ENCODE measurements at places on chromosomes 3 and 15. TPM values are rescaled to one million over a fixed set of nuclear protein-coding genes. Genes with fewer than 3 reads are reported as not detected.

Gene MKRN2OS
- total RNA-seq: not detected

Gene CCDC39
- total RNA-seq: 0.29 TPM

Gene HCN4
- not detected for total RNA-seq

Gene MYD88
- 57.4 TPM for total RNA-seq

Gene GOLGA8K
- total RNA-seq: 0.36 TPM

Gene CHRFAM7A
- 0.33 TPM for total RNA-seq

Gene CPLX3
- total RNA-seq: not detected

Gene EPHB1
- total RNA-seq: not detected

Gene CDHR4
- 0.17 TPM for total RNA-seq

Gene GNAT1
- not detected for total RNA-seq

GRCh38 chr3:102715030-102715697 lies 280.3 kb downstream of the ZPLD1 start:
- H3K4me1 ChIP-seq: no peaks in the 10 kb centered on the region
- H3K27me3 ChIP-seq: no peaks in the 10 kb centered on the region
- no peak overlapping the region for H3K4me3 ChIP-seq

GRCh38 chr3:81375921-81376320 lies 385.5 kb downstream of the GBE1 start:
- H3K27ac ChIP-seq: no peak overlapping the region
- DNase-seq: no peak

DNA sequence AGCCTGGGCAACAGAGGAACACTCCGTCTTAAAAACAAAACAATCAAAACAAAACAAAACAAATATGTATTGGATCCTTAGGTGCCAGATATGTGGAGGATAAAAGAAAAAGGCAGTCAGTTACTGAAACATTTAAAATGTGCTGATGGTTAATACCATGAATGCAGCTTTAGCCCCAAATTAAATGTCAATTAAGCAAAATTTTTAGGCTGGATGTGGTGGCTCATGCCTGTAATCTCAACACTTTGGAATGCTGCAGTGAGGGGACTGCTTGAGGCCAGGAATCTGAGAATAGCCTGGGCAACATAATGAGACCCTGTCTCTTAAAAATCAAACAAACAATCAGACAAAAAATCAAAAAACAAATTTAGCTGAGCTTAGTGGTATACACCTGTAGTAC lies 8.5 kb upstream of the CHMP2B start:
- DNase-seq: no peak
- H3K4me1 ChIP-seq: no peaks in the 10 kb centered on the region
- H3K36me3 ChIP-seq: no peaks in the 10 kb centered on the region

DNA sequence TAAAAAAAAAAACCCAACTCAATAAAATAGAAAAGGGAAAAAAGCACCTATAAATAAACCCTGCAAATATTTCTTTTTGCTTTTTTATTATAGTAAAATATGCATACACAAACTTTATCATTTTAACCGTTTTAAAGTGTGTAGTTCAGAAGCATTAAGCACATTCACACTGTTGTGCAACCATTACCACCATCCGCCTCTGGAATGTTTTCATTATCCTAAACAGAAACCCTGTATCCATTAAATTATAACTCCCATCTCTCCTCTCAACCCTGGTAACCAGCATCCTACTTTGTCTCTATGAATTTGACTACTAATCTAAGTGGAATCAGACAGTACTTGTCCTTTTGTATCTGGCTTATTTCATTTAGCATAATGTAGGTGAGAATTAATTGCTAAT lies 15.0 kb downstream of the CDCP1 start:
- no peaks in the 10 kb centered on the region for H3K27me3 ChIP-seq
- H3K36me3 ChIP-seq: no peaks in the 10 kb centered on the region
- H3K27ac ChIP-seq: no peak overlapping the region
- H3K4me1 ChIP-seq: no peaks in the 10 kb centered on the region

- H3K4me1 ChIP-seq: no peaks in the 10 kb centered on the region
- no peak for DNase-seq
- no peak overlapping the region for H3K27ac ChIP-seq
Observed at GRCh38 chr15:39552556-39552955, 28.3 kb upstream of the THBS1 start.

DNA sequence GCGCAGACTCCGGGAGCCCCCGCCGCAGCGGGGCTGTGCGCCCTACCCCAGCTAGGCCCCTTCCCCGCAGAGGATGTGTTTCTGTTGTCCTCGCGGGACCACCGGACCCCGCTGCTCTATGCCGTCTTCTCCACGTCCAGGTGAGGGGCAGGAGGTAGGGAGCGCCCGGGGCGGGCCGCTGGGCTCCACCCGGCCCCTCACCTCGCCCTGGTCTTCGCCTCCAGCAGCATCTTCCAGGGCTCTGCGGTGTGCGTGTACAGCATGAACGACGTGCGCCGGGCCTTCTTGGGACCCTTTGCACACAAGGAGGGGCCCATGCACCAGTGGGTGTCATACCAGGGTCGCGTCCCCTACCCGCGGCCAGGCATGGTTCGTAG lies 4.7 kb downstream of the SEMA3B start:
- peaks cover 35% of the 10 kb centered on the region for H3K27me3 ChIP-seq
- DNase-seq: no peak
- no peaks in the 10 kb centered on the region for H3K36me3 ChIP-seq
- H3K4me3 ChIP-seq: no peak overlapping the region
- no peak overlapping the region for H3K27ac ChIP-seq
- H3K4me1 ChIP-seq: peaks cover 35% of the 10 kb centered on the region

GRCh38 chr15:101533371-101534140 lies 44.0 kb upstream of the PCSK6 start:
- H3K36me3 ChIP-seq: no peaks in the 10 kb centered on the region
- no peak for DNase-seq
- H3K27me3 ChIP-seq: no peaks in the 10 kb centered on the region
- no peaks in the 10 kb centered on the region for H3K4me1 ChIP-seq

DNA sequence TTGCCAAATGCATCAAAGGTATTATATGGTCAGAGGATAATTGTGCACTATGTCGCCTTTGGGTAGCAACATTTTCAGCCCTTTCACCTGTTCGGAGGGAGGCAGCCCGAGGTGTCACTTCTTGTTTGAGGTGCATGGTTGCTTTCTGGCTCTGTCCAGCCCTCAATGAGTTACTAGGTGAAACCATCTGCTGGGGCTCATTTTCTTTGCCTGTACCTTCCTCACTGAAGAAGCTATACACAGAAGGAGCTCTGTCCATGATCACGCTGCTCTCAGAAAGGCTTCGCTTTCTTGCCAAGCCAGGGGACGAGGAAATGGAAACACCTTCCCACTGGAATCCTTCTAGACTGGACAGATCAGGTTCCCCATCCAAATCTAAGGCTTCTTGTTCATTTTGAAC lies 42.7 kb downstream of the ZNF106 start:
- H3K27ac ChIP-seq: no peak overlapping the region
- no peaks in the 10 kb centered on the region for H3K4me1 ChIP-seq
- peaks cover 40% of the 10 kb centered on the region for H3K36me3 ChIP-seq
- no peaks in the 10 kb centered on the region for H3K27me3 ChIP-seq
- H3K4me3 ChIP-seq: no peak overlapping the region

DNA sequence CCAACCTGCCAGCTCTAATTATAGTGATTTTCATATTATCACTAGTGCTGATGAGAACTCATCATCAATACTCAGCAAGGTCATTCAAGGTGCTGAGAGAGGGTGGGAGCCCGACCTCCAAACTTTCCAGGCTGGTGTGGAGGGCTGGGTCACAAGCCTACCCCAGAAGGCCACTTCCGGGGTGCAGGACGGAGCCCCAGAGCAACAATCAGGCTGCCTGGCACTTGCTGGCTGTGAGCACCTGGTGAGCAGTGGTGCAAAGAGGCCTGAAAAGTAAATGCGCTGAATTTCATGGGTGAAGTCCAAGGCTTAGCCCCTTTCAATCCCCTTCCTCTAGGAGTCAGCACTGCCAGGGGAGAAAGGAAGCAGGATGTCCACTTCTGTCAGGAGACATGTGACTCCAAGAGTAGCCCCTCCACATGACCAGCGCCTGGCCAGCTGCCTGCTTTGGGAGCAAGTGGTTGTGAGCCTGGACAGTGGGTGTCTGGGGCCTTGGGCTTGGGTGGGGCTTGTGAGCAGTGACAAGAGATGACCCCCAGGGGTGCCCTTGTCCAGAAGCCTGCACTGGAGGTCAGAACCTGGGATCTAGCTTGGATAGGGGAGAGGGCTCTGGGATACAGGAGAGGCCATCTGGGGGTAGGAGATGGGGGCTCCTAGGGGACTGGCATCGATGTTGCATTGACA lies 165.0 kb upstream of the TLE3 start:
- H3K27me3 ChIP-seq: no peaks in the 10 kb centered on the region
- H3K4me3 ChIP-seq: no peak overlapping the region
- H3K4me1 ChIP-seq: peaks cover 30% of the 10 kb centered on the region

GRCh38 chr3:144308396-144308795 lies 336.8 kb downstream of the DIPK2A start:
- no peak overlapping the region for H3K4me3 ChIP-seq
- no peak for DNase-seq
- H3K36me3 ChIP-seq: no peaks in the 10 kb centered on the region
- H3K4me1 ChIP-seq: no peaks in the 10 kb centered on the region

GRCh38 chr15:97691799-97692198 lies 268.7 kb upstream of the ARRDC4 start:
- no peaks in the 10 kb centered on the region for H3K4me1 ChIP-seq
- H3K36me3 ChIP-seq: no peaks in the 10 kb centered on the region
- no peak for DNase-seq

DNA sequence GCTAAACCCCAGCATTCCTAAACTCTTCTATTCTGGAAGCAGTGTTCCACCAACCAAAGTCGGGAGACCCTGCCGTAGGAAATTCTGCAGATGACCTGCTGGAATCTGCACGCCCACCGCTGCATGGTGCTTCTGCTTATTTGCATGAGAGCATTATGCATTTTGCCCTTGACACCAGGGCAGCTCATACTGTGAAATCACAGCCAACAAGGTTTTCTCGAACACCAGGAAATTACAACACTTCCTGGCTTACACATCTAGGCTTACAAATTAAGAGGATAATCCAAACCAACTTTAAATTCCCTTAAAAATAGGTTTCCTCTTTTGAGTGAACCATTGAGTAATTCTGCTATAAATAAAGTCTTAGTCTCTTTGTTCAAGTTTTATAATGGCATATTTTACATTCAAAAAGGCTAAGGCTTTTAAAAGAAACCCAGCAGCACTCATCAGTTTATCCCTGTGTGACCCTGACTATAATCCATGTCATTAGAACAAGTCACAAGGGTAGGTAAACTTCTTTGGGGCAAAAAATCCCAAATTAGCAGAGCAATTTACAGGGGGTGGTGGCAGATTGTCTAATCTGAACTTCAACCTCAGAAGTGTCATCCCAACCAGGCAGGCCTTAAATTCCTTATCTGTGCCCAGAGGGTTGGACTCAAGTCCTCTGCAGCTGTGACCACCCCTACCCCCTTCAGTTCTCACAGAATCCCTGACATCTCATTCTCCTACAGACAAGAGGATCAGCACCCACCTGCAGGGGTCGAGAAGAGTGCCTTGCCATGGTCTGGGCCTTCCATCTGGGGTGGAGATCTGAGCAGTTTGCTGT lies 33.5 kb upstream of the RBP1 start:
- DNase-seq: no peak
- H3K27ac ChIP-seq: no peak overlapping the region
- H3K36me3 ChIP-seq: no peaks in the 10 kb centered on the region
- no peaks in the 10 kb centered on the region for H3K4me1 ChIP-seq
- H3K27me3 ChIP-seq: no peaks in the 10 kb centered on the region

- H3K27ac ChIP-seq: no peak overlapping the region
- H3K36me3 ChIP-seq: no peaks in the 10 kb centered on the region
- no peak for DNase-seq
- H3K27me3 ChIP-seq: no peaks in the 10 kb centered on the region
Observed at GRCh38 chr3:130414457-130414856, 69.0 kb downstream of the COL6A5 start.

DNA sequence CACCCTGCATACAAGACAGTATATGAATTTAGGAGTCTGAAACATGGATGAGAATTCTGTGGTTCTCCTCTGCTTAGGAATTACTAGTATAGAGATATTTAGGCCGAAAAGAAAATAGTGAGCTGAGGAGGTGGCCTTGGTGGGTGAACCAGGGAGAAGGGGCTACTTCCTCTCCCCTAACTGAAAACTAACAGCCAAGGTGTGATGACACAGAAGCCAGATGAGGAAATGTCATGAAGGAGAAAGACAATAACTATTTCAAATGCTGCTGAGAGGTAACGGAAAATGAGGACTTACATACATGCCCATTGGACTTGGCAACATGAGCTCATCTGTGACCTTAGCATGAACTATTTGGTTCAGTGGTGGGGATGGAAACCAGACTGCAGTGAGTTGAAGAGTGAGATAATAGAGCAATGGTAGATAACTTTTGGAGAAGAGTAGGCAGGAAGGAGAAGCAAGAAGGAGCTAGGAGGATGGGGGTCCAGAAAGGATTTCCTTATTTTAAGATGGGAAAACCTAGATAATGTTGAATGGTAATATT lies 114.4 kb upstream of the TSPAN3 start:
- no peaks in the 10 kb centered on the region for H3K36me3 ChIP-seq
- H3K4me1 ChIP-seq: peaks cover 13% of the 10 kb centered on the region
- no peak overlapping the region for H3K27ac ChIP-seq
- no peak for DNase-seq

DNA sequence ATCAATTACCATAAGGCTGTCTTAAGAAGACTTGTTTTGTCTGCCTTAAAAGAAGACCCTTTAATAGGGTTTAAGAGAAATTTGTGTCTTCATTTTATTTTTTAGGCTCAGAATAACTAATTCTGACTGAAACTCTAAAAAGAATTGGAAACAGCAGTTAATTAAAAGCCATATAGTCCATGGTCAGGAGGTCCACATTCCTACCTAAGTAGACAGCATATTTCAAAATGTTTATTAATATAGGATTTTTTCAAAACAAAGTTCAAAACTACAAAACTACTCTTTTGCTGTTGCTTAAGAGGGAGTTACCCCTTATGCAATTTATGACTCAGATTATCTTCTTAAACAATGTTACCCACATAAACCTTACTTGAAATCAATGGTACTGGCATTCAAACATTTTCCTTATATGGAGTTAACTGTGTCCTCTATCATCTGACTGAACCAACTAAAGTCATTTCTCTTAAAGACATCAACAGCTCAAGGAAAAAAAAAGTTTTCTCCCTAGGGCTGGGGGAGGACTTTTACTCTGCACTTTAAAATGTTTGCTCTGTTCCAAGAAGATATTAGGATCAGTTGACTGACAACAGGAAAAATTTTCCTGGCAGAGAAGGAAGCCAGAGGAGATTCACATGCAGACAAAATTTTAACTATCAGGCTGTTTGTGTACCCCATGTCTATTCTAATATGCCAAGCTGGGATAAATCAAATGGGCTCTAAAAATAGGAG lies 56.8 kb upstream of the NANOGP8 start:
- H3K4me1 ChIP-seq: no peaks in the 10 kb centered on the region
- no peak overlapping the region for H3K27ac ChIP-seq
- DNase-seq: no peak
- no peak overlapping the region for H3K4me3 ChIP-seq
- H3K27me3 ChIP-seq: no peaks in the 10 kb centered on the region

DNA sequence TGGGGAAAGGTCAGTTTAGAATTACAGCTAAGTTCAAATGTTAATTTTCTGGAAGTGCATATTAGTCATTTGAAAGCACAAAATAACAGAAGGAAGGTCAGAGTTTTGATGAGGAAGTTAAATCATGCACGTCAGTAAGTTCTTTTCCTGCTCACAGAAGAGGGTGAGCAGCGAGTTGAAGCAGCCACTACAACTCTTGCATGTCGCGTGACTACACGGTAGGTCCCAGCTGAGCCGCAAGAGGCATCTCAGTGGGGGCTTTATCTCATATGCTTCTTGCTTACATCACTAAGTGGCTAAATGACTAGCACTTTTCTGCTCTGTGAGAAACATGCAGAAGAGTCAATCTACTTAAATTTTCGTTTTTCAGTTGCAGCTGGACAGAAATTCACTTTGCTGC lies 21.3 kb upstream of the SEC62 start:
- no peaks in the 10 kb centered on the region for H3K36me3 ChIP-seq
- no peak overlapping the region for H3K27ac ChIP-seq
- H3K4me3 ChIP-seq: no peak overlapping the region
- H3K4me1 ChIP-seq: peaks cover 1% of the 10 kb centered on the region
- no peaks in the 10 kb centered on the region for H3K27me3 ChIP-seq
